Stimulated activated CD4-positive, alpha-beta T cell treated with anti-CD3 and anti-CD28 coated beads, Interleukin-15, amount 100 ng/mL, for 1 hour (primary cell): ENCODE measurements at places on chromosomes 16 and 17.

- DNase-seq, result no peak
Observed at GRCh38 chr16:35182043-35182677, 1722.7 kb downstream of the TP53TG3F start.

DNA sequence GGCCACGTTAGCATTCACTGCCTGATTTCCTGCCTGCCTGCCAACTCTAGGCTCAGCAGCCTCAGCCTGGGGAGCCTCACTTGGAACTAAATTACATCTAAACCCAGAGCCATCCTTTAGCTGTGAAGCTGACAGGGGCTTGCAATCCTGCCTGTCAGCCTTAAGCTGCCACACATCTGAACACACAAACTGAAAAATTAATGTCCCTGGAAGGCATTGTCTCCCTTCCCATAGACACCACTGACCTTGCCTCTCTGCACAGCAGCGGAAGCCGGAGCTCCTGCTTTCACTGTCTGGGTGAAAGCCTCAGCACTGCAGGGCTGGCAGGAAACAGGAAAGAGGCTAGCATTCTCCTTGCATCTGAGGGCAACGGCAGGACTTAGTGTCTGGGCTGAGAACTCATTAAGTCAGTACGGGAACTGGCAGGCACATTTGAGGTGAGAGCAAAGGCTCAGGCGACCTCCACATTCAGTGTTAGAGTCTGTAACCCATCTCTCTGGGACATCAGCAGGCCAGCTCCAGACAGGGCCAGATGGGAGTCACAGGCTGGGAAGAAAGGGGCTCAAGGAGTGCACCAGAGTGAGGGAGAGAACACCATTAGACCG is 452.4 kb upstream of the C16orf82 start:
- no peak for DNase-seq

DNA sequence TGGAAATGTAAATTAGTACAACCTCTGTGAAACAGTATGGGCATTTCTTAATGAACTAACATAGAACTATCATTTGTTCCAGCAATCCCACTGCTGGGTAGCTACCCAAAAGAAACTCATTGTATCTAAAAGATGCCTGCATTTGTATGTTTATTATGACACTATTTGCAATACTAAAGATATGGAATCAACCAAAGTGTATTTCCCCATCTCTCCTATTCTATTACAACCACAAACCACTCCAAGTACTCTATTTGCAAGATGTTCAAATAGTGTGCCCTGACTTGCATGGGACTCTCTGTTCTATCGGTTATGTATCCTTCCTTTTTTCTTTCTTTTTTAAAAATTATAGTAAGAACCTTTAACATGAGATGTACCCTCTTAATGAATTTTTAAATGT is 845.2 kb downstream of the CDH11 start:
- no peak for DNase-seq

DNA sequence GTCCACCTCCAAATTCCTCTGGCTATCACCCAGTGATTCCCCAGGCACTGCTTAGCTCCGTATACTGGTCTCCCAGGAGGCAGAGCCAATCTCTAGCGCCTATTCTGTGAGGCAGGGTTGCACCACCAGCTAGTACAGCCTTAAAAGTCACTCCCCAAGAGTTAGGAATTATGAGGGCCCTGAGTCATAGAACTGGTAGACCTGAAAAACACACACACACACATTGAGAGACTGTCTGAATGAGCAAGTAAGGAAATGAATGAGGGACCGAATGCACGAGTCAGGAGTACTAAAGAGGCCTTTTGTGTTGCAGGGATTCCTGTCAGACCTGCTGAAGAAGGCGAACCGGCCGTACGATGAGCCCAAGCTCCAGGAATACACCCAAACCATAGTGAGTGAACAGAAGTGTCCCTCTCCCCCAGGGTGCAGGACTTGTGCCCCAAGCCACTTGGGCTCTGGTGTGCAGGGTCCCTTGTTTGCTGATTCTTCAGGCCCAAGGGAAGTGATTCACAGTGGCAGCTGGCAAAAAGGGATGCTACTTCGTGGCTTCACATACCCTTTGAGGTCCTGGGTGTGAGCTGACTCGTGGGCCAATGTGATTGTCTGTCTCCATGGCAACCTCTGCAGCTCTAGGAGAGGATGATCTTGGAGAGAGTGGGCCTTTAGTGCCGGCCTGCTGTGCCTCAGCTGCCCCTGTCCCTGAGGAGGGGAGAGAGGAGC is 24.7 kb downstream of the CALB2 start:
- DNase-seq, result no peak

- no peak for DNase-seq
Observed at GRCh38 chr17:52145476-52145875, 13.0 kb downstream of the CA10 start.

GRCh38 chr16:27978876-27979275 is 84.6 kb downstream of the GSG1L start:
- DNase-seq, result no peak

DNA sequence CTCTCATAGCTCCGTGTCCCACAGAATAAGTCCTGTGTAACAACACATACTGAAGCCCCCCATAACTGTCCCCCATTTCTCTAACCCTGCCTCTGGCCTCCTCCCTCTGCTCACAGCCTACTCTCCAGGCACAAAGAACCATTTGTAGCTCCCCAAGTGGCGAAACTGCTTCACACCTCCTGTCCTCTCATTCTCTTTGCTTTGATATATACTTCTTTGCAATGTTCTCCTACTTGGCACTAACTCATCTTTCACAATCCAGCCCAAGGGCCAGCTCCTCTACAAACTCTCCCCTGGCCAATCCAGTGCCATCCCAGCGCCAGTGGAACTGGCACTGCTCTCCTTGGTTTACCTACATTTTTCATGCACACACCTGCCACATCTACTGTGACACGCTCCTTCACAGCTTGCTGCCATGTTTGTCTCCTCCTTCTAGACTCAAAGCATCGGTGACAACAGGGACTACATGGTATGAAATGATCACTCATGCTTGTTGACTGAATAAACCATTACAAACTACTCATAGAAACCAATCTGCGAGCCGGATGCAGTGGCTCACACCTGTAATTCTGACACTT is 12.8 kb downstream of the CYTH1 start:
- no peak for DNase-seq

GRCh38 chr17:79617740-79618382 is 7.0 kb upstream of the RBFOX3 start:
- no peak for DNase-seq

GRCh38 chr17:47251421-47251940 is 2.1 kb upstream of the ITGB3 start:
- no peak for DNase-seq

- no peak for DNase-seq
Observed at GRCh38 chr17:70099884-70100283, 24.9 kb downstream of the KCNJ16 start.

- DNase-seq, result no peak
Observed at GRCh38 chr17:48148854-48149786, 41.6 kb downstream of the SNX11 start.

DNA sequence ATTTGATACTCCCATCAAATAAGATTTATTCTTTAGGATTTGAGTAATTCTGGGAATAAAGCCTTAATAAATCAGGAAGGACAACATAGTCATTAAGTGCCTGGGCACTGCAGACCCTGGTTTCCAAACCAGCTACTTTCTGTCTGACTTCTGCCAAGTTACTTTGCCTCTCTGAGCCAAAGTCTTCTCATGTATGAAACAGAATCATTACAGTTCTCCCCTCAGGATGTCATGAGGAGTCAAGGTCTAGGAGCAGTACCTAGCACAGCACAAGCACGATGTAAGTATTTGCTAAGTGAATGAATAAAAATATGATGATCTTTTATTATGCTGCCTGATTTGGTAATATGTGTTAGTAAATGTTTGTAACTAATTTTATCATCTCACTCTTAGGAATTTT is 30.4 kb upstream of the HEATR6 start:
- DNase-seq, result no peak

- DNase-seq, result no peak
Observed at GRCh38 chr17:21524211-21524591, 148.0 kb downstream of the KCNJ12 start.

DNA sequence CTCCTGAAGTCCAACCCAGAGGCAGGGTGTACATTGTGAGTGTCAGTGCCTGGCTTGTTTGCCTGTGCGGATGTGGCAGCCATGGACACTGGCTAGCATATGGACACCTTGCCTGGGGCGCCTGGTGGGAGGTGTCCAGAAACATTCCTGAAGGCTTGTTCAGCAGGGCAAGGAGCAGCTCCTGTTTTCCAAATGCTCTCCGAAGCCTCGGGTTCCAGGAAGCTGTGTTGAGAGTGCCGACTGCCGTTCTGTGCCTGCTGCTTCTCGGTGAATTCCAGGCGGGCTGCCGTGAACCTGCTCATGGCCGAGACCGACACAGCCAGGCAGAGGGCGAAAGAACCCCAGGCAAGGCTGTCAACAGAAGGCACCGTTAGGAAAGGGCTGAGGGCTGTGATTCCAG is 10.9 kb upstream of the DHRS7C start:
- DNase-seq, result no peak

GRCh38 chr17:63113167-63113566 is 147.1 kb downstream of the TANC2 start:
- no peak for DNase-seq

DNA sequence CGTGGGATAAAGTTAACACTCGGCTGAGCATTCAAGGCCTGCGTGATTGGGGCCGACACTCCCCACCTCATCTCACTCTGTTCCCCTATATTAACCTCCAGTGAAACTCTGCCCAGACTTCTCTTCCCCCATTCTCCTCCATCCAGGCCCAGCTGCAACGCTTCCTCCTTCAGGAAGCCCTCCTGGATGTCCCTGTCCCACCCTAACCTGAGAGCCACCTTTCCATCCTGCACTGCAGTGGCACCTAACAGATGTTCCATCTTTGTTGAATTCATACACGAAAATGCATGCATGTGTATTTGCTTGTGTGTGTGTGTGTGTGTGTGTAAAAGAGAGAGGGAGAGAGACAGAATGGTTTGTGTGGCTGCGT is 32.6 kb upstream of the SBK1 start:
- no peak for DNase-seq

- no peak for DNase-seq
Observed at GRCh38 chr16:55686671-55687070, 30.9 kb downstream of the SLC6A2 start.

DNA sequence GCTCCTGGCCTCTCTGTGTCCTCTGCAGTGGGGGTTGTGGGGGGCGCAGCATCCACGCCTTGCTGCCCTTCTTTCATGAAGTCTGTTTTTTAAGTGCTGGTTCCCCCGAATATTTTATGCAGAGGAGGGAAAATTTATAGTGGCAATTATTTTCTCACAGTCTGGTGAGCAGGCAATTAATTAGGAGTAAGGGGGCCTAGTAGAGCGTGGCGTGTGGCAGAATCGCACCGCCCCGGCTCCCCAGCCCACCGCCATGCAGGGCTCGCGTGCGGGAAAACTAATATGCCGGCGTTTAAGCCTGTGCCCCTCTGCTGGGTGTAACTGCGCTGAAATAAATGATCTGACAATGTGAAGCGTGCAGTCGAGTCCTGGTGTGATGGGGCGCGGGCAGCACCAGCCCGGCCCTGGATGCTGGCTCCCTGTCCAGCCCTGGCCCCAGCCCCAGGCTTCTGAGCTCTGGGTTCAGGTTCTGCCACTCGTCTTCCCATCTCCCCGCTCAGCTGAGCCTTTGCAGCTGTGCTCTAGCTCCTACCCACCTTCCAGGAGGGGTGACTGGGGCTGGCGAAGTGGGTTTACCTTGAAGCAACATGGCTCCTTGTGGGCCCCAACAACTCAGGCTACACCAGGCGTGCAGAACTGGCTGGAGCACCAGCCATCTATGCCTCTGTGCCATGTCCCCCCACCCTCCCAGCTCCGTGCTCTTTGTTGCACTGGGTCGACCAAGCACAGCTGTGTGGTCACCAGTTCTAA is 13.8 kb downstream of the ENGASE start:
- DNase-seq, result no peak

DNA sequence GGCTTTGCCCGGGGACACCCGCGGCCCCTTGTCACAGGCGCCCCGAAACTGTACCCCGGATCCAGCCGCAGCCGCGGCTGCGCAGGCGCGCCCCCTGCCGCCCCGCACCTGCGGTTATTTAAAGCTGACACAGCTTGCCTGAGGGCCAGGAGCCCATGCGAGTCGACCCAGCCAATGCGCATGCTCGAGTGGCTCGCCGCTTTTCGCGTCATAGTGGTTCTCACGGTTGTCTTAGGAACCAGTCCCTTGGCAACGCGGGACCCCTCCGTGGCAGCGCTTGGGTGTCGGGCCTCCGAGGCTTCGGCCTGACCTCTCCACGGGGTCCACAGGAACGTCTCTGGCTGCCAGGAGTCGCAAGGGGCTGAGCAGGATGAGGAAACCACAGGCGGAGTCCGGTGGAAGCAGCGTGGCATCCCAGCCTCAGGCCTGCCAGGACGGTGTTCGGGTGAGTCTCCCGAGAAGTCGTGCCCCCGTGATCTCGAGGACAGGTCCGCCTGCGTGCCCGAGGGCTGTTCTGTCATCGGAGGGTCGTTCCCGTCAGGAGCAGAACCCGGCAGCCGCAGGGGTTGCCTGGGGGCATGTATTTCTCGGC is 716.9 kb downstream of the KCNJ18 start:
- DNase-seq, result no peak

DNA sequence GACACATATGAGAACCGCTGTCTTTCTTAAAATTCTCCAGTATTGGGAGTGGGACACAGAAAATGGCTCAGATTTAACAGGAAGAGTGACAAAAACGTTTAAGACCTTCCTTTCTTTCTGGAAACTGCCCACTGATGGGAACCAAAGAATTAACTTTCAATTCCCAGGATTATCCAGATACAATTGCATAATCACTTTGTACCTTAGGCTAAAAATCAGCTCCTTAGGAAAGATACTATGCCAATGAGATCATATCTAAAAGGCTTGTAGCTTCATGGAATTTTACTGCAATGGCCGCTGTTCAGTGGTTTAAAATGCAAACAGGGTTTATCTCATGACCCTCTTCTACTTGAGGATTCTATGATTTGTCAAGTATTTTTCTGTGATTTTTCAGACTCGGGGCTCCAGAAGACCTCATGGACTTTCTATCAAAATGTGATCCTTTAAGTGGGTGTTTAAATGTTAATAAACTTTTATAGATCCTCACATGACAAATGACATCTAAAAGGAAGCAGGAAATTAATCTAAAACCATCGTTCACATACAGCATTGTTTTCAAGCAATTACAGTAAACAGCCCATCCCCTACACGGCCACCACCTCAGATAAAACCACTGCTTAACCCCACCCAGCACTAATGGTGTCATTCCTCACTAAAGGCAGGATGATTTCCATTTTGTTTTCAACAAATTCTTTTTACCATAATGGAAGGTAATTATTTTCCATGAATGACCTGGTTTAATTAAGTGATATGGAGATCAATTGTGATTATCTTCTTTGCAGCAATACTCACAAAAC is 31.6 kb upstream of the ERN1 start:
- no peak for DNase-seq
